ENCODE measurements at places on chromosomes 2 and 18.

DNA sequence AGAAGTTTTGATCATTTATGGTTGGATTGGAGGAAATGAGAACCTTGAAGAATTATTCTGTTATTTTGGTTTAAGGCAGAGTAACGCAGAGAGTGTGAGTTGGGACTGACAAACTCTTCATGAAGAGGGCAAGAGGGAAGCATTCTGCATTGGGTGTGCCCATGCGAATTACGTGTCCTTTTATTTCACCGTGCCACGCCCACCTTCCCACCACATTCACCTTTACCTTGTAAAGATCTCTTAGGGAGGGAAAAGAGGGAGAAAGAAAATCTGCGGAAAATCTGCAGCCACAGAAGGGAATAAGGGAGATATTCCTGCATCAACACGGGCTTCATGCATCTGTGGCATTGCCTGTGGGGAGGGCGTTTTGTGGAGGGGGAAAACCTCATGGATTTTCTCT, 31.8 kb downstream of the SLC9A4 start:
- no peak for DNase-seq

- no peak for DNase-seq
These were observed 11.1 kb upstream of the SLC4A10 start for GRCh38 chr2:161613161-161613560.

DNA sequence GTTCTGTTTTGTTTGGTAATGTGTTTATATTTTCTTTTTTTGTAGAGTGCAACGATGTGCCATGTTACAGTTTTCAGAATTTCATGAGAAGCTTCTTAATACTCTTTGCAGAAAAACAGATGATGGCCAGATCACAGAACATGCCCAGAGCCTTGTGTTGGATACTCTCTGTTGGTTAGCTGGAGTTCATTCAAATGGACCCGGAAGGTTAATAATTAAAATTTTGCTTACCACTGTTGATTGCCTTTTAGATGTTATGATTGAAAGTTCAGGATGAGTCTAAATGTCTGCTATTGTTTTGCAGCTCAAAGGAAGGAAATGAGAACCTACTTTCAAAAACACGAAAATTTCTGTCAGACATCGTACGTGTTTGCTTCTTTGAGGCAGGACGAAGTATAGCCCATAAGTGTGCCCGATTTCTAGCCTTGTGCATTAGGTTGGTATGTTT, 85.2 kb downstream of the BIRC6 start:
- DNase-seq: no peak

DNA sequence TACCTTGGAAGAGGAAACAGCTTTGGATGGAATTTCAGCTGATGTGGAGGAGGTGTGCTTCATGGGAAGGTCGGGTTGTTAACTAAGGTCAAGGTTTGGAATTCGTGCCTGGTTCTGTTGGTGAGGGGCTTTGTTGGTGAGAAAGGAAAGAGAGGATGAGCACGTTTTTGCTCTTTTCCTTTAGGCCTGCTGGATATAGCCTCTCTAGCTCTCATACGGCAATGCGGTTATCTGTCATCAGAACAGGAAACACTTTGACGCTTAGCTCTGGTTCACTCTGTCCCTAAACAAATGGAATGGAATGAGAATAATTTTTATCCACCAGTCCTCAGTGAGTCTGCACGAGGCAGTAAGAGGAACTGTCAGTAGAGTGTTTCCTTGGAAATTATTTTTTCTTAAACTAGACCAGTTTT, 169.7 kb upstream of the NOSTRIN start:
- peak; percentile 8 for DNase-seq

- DNase-seq: no peak
These were observed 66.5 kb downstream of the EIF2AK3 start for GRCh38 chr2:88560619-88561307.

GRCh38 chr18:57416542-57416941, 18.6 kb upstream of the ONECUT2 start:
- DNase-seq: no peak

DNA sequence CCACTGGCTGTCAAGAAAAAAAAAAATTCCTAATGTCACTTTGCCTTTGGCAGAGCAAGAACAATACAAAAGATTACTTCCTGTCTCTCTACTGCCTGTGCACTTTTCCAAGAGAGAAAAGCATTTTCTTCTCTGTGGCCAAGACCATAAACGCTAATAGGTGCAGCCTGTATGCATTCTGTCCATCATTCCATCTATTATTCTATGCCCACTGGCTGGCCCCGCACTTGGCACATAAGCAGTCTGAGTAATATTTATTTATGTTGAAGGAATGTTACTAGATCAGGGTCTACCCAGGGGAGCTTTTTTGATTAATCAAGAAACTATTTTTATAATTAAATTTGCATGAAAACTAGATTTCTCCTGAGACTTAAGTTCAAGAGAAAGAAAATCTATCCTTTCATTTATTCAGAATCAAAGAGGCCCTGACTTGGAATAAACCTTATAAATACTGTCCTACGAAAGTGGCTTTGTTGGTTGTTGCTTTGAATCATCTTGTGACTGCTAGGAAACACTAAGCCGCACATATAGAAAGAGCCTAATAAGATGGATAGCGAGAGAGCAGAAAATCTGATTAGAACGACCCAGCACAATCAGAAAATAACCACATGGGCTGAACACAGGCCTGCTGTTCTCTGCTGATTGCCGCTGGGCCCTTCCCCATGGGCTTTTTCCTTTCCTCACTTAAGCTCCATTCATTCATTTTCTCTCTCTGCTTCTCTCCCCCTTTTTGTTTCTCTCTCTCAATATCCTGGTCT, 59.4 kb downstream of the MMADHC start:
- DNase-seq: no peak

DNA sequence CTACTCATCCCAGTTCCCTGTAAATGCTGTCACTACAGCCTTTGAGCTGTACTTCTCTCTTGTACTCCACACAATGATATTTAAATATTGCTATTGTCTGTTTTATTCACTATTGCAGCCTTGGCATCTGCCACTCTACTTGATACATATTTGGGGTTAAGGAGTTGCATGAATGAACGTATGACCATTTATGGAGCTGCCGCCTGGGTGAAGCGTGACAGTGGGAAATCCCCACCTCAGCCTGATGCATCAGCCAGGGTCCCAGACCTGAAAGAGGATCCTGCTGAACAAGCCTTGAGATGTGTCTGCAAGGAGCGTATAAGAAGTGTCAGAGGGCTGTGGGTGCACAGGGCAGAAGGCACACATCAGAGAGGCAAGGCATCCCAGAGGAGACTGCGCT, 39.1 kb downstream of the MRPL35 start:
- DNase-seq: no peak

DNA sequence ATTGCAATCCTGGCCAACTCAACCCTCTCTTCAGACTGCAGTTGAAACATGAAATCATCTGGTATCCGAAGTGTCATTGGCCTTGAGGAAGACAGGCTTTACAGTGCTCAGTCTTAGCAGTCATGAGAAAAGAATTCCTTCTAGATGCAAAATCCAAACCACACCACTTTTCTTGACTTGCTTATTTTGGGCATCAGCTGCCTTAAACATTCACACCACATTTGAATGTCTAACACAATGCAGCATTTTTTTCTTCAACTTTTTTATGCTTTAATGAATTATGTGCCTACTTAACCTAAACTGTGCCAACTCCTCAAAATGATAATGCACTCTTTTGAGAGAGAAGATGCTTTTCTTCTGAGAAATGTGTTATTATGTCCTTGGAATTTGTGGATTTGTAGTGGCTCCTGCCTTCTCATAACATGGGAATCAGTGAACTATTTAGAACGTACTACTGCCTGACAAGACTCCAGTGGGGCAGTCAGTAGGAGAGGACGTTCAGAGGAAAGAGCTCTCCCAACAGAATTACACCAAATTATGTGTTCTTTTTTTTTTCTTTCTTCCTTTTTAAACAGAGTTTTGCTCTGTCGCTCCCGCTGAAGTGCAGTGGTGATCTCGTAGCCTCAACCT, 3.2 kb upstream of the FAM98A start:
- no peak for DNase-seq

DNA sequence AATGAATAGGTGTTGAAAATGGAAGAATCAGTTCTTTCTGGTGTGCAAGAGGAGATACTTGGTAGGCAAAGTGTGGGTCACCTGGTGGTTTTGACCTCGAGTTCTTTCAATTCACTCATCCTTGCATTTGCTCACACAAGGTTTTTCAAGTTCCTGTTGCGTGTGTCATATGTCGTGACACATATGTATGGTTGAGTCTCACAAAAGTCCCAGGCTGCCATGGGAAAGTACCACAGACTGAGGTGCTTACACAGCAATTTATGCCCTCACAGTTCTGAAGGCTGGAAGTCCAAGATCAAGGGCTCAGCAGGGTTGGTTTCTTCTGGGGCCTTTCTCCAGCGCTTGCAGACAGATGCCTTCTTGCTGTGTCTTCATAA, 64.4 kb downstream of the NCK2 start:
- no peak for DNase-seq

DNA sequence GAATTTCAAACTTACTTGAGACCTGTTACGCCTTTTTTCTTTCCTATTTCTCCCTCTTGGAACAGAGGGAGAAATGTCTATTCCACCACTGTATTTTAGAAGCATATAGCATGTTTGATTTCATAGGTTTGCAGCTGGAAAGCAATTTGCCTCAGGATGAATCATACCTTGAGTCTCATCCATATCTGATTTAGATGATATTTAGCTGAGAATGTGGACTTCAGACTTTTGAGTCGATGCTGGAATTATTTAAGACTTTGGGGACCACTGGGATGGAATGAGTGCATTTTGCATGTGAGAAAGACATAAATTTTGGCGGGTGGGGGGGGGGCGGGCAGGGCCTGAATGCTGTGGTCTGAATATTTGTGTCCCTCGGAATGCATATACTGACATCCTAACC, 282.7 kb upstream of the STON1 start:
- DNase-seq: no peak

- no peak for DNase-seq
These were observed 224.7 kb upstream of the CDH7 start for GRCh38 chr18:65526099-65526498.

- no peak for DNase-seq
These were observed 346.6 kb downstream of the CBLN2 start for GRCh38 chr18:72197591-72197990.

GRCh38 chr2:234830853-234831252, 121.0 kb upstream of the SH3BP4 start:
- no peak for DNase-seq

DNA sequence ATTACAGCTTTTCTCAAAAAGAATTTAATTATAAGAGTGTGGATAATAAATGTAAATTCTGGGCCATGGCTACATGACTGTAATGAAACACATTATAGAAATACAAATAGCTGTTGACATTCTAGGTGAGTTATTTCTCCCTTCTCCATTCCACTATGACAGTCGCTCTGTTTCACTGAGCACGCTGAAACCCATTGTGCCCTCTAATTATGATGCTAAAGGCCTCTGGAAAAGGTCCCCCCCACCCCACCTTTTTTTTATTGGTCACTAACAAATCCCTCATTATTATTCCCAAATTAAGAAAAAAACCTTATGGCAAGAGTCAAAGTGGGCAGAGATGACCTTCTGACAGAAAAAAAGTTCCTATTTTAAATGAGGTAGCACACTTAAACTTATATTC, 285.0 kb upstream of the SIX3 start:
- DNase-seq: no peak

- DNase-seq: no peak
These were observed 24.1 kb downstream of the LYPD1 start for GRCh38 chr2:132645722-132646539.

- DNase-seq: peak; percentile 64
These were observed 80.3 kb downstream of the DYNAP start for GRCh38 chr18:54671291-54671881.

- no peak for DNase-seq
These were observed 81.4 kb downstream of the LYPD1 start for GRCh38 chr2:132588576-132588975.
